ENCODE measurements at places on chromosomes 2 and 18. TPM values are rescaled to one million over a fixed set of nuclear protein-coding genes. Genes with fewer than 3 reads are reported as not detected.
A peak's percentile ranks its signal among the peaks of the same experiment; 100 is the strongest.

Gene CHMP1B
- 63.7 TPM for total RNA-seq

Gene ASTL
- not detected for total RNA-seq

Gene SP5
- not detected for total RNA-seq

Gene CD28
- total RNA-seq, result not detected

Gene OSGEPL1
- total RNA-seq, result 7.2 TPM

Gene IL1RN
- total RNA-seq, result not detected

Gene CHRNA1
- not detected for total RNA-seq

Gene TCF7L1
- 2.5 TPM for total RNA-seq

Gene PKDCC
- 4.0 TPM for total RNA-seq

- no peak overlapping the region for H3K27ac ChIP-seq
- H3K36me3 ChIP-seq, result no peaks in the 10 kb centered on the region
- no peak overlapping the region for H3K4me3 ChIP-seq
- H3K4me1 ChIP-seq, result no peaks in the 10 kb centered on the region
- no peaks in the 10 kb centered on the region for H3K27me3 ChIP-seq
Observed at GRCh38 chr2:183925281-183925680, 673.0 kb upstream of the ZNF804A start.

- H3K4me1 ChIP-seq, result peaks cover 3% of the 10 kb centered on the region
- no peak for DNase-seq
Observed at GRCh38 chr2:150030436-150031190, 443.0 kb upstream of the MMADHC start.

GRCh38 chr2:98454500-98455235, 10.0 kb downstream of the INPP4A start:
- H3K27ac ChIP-seq, result peak overlapping the region; percentile 71
- H3K36me3 ChIP-seq, result no peaks in the 10 kb centered on the region
- no peak overlapping the region for H3K4me3 ChIP-seq
- peaks cover 34% of the 10 kb centered on the region for H3K4me1 ChIP-seq
- no peaks in the 10 kb centered on the region for H3K27me3 ChIP-seq

GRCh38 chr2:76075126-76075525, 364.4 kb upstream of the GCFC2 start:
- no peaks in the 10 kb centered on the region for H3K36me3 ChIP-seq
- no peak overlapping the region for H3K4me3 ChIP-seq
- no peak overlapping the region for H3K27ac ChIP-seq
- H3K4me1 ChIP-seq, result no peaks in the 10 kb centered on the region
- DNase-seq, result peak; percentile 9

- H3K27me3 ChIP-seq, result peaks cover 21% of the 10 kb centered on the region
- no peak for DNase-seq
- H3K4me3 ChIP-seq, result no peak overlapping the region
- H3K4me1 ChIP-seq, result no peaks in the 10 kb centered on the region
Observed at GRCh38 chr18:74450626-74451025, 6.5 kb downstream of the DIPK1C start.

DNA sequence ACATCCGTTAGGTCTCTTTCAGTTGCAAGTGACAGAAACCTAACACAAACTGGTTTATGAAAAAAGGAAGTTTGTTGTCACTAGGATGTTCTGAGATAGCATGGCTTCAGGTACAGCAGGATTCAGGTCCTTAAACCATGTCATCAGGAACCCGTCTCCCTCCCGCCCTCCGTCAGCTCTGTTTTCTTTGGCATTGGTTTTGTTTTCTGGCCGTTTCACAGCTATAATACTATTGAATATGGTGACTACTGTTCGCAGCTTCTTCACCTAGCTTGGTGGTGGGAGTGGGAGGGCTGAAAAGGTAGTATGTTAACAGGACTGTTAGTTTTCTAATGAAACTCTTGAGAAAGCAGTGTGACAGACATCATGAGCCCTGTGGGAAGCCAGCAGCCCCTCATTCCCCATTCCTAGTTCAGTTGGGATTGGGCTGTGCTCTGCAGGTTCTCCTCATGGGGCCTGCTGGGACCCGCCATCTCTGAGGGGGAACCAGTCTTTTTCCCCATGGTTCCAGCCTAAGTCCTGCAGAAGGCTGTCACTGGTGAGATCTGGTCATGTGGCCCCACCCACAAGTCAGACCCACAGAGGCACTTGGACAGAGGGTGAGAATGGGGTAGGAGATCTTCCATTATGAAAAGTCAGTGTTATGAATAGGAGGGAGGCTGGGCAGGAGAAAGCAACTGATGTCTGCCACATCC, 12.1 kb downstream of the PTMA start:
- no peak overlapping the region for H3K4me3 ChIP-seq
- DNase-seq, result no peak
- no peaks in the 10 kb centered on the region for H3K36me3 ChIP-seq
- peaks cover 28% of the 10 kb centered on the region for H3K4me1 ChIP-seq

GRCh38 chr2:100875516-100876230, 55.7 kb downstream of the NPAS2 start:
- H3K27ac ChIP-seq, result peak overlapping the region; percentile 33
- no peak for DNase-seq
- H3K27me3 ChIP-seq, result no peaks in the 10 kb centered on the region
- H3K4me1 ChIP-seq, result peaks cover 19% of the 10 kb centered on the region
- H3K4me3 ChIP-seq, result peak overlapping the region; percentile 28
- no peaks in the 10 kb centered on the region for H3K36me3 ChIP-seq

- no peak overlapping the region for H3K27ac ChIP-seq
- no peaks in the 10 kb centered on the region for H3K36me3 ChIP-seq
- H3K27me3 ChIP-seq, result no peaks in the 10 kb centered on the region
- H3K4me3 ChIP-seq, result no peak overlapping the region
- H3K4me1 ChIP-seq, result no peaks in the 10 kb centered on the region
- no peak for DNase-seq
Observed at GRCh38 chr18:76388261-76388660, 106.8 kb downstream of the ZNF516 start.

DNA sequence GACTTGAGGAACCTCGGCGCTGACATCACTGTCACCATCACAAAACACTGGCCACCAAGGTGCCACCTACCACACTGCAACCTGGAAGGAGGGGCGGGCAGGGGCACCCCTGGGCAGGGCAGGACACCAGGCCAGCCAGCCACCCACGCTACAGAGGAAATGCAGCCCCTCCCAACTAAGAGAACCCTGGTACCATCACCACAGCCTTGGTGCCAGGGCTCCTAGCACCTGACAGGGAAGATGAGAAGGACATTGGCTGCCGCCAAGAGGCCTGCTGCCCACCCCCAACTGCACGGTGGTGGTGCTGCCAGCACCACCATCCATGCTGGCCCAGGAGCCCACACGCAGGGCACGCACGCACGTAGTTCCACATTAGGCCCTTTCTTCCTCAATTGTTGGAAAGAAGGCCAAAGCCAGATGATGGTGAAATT, 88.7 kb downstream of the HDAC4 start:
- no peak overlapping the region for H3K27ac ChIP-seq
- H3K4me1 ChIP-seq, result peaks cover 13% of the 10 kb centered on the region

- no peaks in the 10 kb centered on the region for H3K27me3 ChIP-seq
- no peaks in the 10 kb centered on the region for H3K36me3 ChIP-seq
- H3K27ac ChIP-seq, result no peak overlapping the region
- H3K4me3 ChIP-seq, result no peak overlapping the region
- no peak for DNase-seq
Observed at GRCh38 chr18:26765498-26765897, 100.0 kb downstream of the AQP4 start.

DNA sequence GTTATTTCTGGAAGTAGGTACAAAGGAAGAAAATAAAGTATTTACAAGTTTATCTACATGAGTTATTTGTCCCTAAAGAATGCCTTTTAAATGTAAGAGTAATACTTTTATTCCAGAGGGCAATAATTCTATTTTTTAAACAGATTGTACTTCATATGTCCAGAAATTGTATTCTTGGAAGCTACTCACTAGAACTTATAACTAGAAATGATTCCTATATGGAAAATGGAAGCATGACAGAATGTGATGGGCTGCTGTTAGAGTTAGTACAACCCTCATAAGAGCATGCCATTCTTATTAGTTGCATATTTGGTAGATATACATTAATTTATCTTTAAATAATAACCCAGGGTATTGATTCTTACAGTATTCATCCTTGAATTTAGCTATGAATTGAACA, 362.0 kb downstream of the FSIP2 start:
- no peaks in the 10 kb centered on the region for H3K36me3 ChIP-seq
- H3K27ac ChIP-seq, result no peak overlapping the region
- no peak overlapping the region for H3K4me3 ChIP-seq
- no peak for DNase-seq

DNA sequence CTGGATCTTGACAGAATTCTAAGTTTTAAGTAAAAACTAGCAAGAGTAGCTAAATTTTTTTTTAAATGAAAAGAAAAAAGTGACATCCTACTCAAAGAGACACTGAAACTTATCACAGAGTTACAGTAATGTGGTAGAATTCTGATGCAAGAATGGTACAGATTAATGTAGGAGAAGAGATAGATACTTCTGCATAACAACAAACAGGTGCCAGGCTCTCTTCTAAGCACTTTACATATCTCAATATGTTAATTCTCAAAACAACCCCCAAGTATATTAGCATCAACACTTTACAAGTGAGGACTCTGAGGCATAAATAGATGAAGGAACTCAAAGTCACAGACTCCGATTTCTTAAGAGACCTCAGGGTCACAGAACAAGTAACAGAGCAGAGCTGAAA, 28.1 kb downstream of the GCC2 start:
- no peak overlapping the region for H3K4me3 ChIP-seq
- H3K36me3 ChIP-seq, result peaks cover 33% of the 10 kb centered on the region
- no peaks in the 10 kb centered on the region for H3K4me1 ChIP-seq
- no peaks in the 10 kb centered on the region for H3K27me3 ChIP-seq

- peaks cover 6% of the 10 kb centered on the region for H3K36me3 ChIP-seq
- DNase-seq, result peak; percentile 18
- H3K4me3 ChIP-seq, result no peak overlapping the region
- H3K27me3 ChIP-seq, result no peaks in the 10 kb centered on the region
- no peak overlapping the region for H3K27ac ChIP-seq
Observed at GRCh38 chr2:241611062-241611461, 25.9 kb downstream of the THAP4 start.

GRCh38 chr2:234669621-234670020, 172.7 kb upstream of the ARL4C start:
- H3K4me1 ChIP-seq, result peaks cover 22% of the 10 kb centered on the region
- H3K4me3 ChIP-seq, result no peak overlapping the region

GRCh38 chr2:222038067-222038802, 260.6 kb downstream of the PAX3 start:
- no peaks in the 10 kb centered on the region for H3K4me1 ChIP-seq
- no peak for DNase-seq

GRCh38 chr2:43136876-43137275, 89.5 kb downstream of the ZFP36L2 start:
- no peaks in the 10 kb centered on the region for H3K36me3 ChIP-seq
- H3K4me3 ChIP-seq, result no peak overlapping the region
- no peak overlapping the region for H3K27ac ChIP-seq
- peak; percentile 54 for DNase-seq

- H3K4me1 ChIP-seq, result peaks cover 21% of the 10 kb centered on the region
- H3K27ac ChIP-seq, result no peak overlapping the region
- no peaks in the 10 kb centered on the region for H3K36me3 ChIP-seq
- no peak overlapping the region for H3K4me3 ChIP-seq
- no peaks in the 10 kb centered on the region for H3K27me3 ChIP-seq
Observed at GRCh38 chr2:53635694-53636093, 131.9 kb upstream of the CHAC2 start.

DNA sequence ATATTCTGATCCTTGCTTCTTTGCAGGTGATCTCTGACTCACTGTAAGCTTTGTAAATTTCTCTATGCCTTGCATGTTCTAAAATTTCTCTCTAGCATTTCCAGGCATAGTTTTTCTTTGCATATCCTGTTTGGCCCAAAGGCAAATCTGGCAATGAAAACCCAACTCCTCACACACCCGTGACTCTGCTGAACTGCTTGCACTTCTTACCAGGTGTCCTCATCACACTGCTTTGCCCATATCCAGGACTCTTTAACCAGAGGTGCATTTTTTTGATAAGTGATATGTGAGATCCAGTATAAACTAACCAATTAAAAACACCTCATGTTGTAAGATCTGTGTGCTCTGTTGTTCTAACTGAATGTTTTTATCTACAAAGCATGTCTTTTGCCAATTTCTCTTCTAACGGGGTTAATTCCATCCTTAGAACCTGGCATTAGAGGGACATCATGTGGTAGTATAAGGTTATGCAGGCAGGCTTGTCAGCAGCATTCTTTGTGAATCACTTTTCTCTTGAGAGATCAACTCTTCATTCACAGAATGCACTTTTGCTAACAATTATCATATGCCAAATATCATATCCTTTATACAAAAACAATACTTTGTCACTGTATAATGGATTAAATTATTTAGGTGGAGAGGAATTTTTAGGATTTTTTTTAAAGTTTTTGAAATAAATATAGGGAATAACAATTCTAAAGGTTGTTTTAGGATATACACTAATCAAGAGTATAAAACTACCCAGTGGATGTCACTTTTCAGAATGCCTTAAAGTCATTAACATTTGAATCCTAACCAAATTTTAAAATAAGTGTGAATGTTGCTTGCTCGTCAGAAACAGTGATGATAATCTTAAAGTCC, 20.8 kb upstream of the TMX3 start:
- H3K4me1 ChIP-seq, result peaks cover 17% of the 10 kb centered on the region
- H3K27me3 ChIP-seq, result no peaks in the 10 kb centered on the region
- H3K4me3 ChIP-seq, result peak overlapping the region; percentile 34
- H3K27ac ChIP-seq, result no peak overlapping the region
- peak; percentile 36 for DNase-seq
